Ascending aorta (tissue), 2 donors: ENCODE measurements at places on chromosomes 2 and 18.

DNA sequence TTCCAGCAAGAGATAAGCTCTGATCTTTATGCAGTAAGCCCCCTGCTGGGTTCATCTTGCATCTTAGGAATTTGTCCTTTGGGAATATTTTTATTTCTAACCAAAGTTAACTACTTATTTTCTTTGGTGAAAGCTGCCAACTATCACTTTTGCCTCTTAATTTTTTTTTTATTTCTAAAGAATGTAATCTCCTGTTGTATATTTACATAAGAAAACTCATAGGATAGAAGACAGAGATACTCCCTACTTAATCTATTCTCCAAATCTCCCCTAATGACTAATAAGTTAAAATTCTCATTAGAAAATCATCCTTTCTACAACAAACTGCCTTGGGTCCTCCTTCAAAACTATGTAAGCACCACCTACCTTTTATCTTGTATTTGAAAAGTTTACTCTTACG lies 612.2 kb upstream of the SLC39A10 start:
- no peaks in the 10 kb centered on the region for H3K4me1 ChIP-seq
- no peak overlapping the region for H3K27ac ChIP-seq
- H3K4me3 ChIP-seq = no peak overlapping the region
- H3K36me3 ChIP-seq = no peaks in the 10 kb centered on the region
- no peaks in the 10 kb centered on the region for H3K27me3 ChIP-seq

DNA sequence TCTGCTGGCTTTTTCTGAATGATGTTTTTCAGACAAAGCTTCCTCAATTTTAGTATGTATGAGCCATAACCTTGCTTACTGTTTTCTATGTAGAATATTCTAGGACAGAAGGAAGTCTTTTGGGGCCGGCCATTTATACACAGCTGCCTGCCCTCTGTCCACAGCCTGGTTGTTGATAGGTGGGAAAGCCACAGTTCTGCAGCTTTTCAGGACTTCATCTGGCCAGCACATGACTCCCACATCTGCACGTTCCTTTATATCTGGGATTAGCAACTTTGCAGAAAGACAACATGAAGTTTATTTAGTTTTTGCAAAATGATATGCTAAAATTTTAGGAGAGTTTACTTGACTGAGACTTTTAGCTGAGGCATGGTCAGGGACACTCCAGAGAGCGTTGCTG lies 105.6 kb downstream of the CEP192 start:
- H3K27ac ChIP-seq = no peak overlapping the region
- peaks cover 61% of the 10 kb centered on the region for H3K36me3 ChIP-seq
- no peaks in the 10 kb centered on the region for H3K27me3 ChIP-seq
- no peak for DNase-seq
- no peak overlapping the region for H3K4me3 ChIP-seq

GRCh38 chr2:176189681-176190641 lies 1.5 kb downstream of the HOXD1 start:
- no peaks in the 10 kb centered on the region for H3K36me3 ChIP-seq
- H3K4me3 ChIP-seq = peak overlapping the region; percentile 79
- peaks cover 6% of the 10 kb centered on the region for H3K27me3 ChIP-seq
- H3K4me1 ChIP-seq = peaks cover 3% of the 10 kb centered on the region
- no peak for DNase-seq

- DNase-seq = no peak
- no peak overlapping the region for H3K4me3 ChIP-seq
- no peaks in the 10 kb centered on the region for H3K36me3 ChIP-seq
Measured at GRCh38 chr2:8923183-8923582, 80.3 kb downstream of the MBOAT2 start.

- H3K27me3 ChIP-seq = no peaks in the 10 kb centered on the region
- no peak for DNase-seq
- no peak overlapping the region for H3K27ac ChIP-seq
- H3K4me1 ChIP-seq = no peaks in the 10 kb centered on the region
Measured at GRCh38 chr18:49225160-49225559, 235.3 kb downstream of the DYM start.

DNA sequence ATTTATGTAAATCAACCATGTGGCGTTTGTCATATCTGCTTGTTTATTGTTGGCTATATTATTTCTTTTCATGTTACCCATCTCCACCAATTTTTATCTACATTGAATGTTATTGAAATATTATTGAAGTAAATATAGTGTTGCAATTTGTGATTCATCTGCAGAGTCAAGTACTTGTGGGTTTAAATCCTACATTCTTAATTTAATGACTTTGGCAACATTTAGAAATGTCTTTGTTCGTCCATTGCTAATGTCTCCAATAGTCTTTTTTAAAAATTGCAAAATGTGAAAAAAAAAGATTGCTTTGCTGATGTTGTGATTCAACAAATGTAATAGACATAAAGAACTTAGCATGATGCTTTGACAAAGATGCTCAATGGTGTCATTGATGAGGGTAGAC lies 1572.8 kb upstream of the PIK3C3 start:
- no peaks in the 10 kb centered on the region for H3K36me3 ChIP-seq
- H3K4me1 ChIP-seq = no peaks in the 10 kb centered on the region
- DNase-seq = no peak
- H3K4me3 ChIP-seq = no peak overlapping the region
- H3K27me3 ChIP-seq = no peaks in the 10 kb centered on the region

DNA sequence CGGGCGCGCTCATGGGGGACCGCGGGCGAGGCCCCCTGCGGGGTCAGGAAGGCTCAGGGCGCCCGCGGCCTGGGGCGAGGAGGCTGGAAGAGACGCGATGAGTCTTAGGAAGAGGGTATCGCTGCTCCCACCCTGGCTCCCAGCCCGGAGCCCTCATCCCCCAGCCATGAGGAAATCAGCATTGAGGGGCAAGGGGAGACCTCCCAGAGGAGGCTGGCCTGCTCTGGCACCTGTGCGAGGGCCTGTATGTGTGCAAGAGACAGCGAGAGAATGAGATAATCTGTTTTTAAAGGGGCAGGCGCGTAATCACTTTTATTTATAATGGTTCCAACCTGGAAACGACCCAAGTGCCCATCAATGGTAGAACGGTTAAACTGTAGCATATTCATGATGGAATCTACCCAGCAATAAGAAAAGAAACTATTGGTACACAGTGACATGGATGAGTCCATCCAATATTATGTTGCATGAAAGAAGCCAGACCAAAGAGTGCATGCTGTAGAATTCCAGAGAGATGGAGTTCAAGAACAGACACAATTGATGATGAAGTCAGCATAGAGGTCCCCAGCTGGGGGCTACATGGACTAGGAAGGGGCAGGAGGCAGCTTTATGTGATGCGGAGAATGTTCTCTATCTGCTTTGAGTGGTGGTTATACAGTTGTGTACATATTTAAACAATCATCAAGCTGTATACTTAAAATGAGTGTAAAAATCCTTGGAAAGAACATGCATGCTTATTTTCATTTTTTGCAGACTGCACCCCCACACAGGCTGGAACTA lies 14.4 kb downstream of the FBXO41 start:
- peak overlapping the region; percentile 23 for H3K4me3 ChIP-seq
- H3K36me3 ChIP-seq = no peaks in the 10 kb centered on the region
- H3K4me1 ChIP-seq = peaks cover 6% of the 10 kb centered on the region
- H3K27me3 ChIP-seq = peaks cover 4% of the 10 kb centered on the region

GRCh38 chr2:202847693-202848524 lies 23.7 kb downstream of the ICA1L start:
- no peak overlapping the region for H3K27ac ChIP-seq
- no peaks in the 10 kb centered on the region for H3K4me1 ChIP-seq
- DNase-seq = no peak
- H3K4me3 ChIP-seq = no peak overlapping the region
- no peaks in the 10 kb centered on the region for H3K27me3 ChIP-seq
- H3K36me3 ChIP-seq = no peaks in the 10 kb centered on the region

GRCh38 chr2:190277234-190278112 lies 42.2 kb downstream of the HIBCH start:
- peaks cover 7% of the 10 kb centered on the region for H3K36me3 ChIP-seq
- H3K4me1 ChIP-seq = peaks cover 15% of the 10 kb centered on the region
- H3K27me3 ChIP-seq = no peaks in the 10 kb centered on the region
- DNase-seq = no peak
- H3K4me3 ChIP-seq = no peak overlapping the region

DNA sequence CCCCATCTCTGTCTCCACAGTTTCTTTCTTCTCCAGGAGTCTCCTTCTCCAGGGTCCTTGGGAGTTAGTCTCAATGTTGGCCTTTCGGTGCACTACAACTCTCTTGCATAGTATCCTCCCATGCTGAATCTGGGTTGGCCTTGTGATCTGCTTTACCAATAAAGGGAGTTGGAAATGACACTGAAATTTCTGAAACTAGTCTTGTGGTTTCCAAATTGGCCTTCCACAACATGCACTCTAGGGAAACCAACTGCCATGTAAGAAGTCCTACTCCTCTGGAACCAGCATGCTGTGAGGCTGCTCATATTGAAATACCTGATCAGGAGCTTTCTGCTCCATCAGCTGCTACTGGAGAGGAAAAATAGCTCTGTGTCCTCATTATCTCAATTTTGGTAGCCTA lies 9.9 kb upstream of the ABHD3 start:
- no peak overlapping the region for H3K4me3 ChIP-seq
- H3K4me1 ChIP-seq = no peaks in the 10 kb centered on the region
- no peak overlapping the region for H3K27ac ChIP-seq
- H3K27me3 ChIP-seq = no peaks in the 10 kb centered on the region
- no peak for DNase-seq

DNA sequence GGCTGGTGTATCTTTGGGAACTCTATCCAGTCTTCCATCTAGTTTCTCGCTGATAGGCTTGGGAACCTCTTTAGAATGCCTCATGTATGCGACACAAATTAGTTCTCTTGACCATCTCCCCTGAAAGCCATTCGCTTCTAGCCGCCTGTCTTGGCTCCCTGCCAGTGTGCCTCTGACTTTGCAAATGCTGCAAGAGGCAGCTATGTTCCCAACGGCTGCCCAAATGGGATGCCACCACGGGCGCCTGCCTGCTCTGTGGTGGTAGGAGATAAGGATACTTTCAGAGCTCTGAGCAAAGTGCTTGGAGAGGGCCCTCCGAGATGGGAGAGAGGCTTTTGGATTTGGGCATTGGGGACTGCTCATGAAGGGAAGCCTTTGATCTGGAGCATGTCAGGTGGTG lies 77.7 kb upstream of the IGFBP5 start:
- no peak for DNase-seq
- H3K4me1 ChIP-seq = peaks cover 3% of the 10 kb centered on the region
- no peak overlapping the region for H3K27ac ChIP-seq
- H3K36me3 ChIP-seq = no peaks in the 10 kb centered on the region

- no peaks in the 10 kb centered on the region for H3K36me3 ChIP-seq
- H3K27ac ChIP-seq = no peak overlapping the region
- DNase-seq = no peak
- H3K27me3 ChIP-seq = no peaks in the 10 kb centered on the region
- no peak overlapping the region for H3K4me3 ChIP-seq
- no peaks in the 10 kb centered on the region for H3K4me1 ChIP-seq
Measured at GRCh38 chr2:60354713-60355112, 198.7 kb downstream of the BCL11A start.

DNA sequence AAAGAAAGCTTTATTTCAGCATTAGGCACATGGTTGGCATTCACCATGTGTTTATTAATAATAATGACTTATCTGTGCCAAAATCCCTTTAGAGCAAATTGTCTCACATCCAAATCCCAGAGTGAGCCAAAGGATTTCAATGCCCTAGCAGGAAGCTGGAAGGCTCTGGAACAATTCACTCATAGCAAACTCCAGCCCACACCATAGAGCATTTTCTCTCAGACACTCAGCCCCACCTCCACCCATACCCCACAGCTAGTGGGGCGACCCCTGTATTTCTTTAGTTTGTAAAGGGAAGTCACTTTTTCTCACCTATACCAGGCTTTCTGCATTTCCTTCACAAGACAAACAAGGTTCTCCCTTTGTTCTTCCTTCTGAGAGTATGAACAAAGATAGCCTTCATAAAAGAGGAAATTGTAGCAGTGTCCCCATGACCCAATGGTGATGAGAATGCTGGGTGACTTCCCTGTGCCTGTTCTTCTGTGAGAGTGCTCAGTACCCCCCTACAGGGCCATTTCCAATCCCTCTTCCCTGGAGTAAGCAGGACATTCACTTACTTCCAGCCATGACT lies 100.1 kb upstream of the APCDD1 start:
- H3K27me3 ChIP-seq = no peaks in the 10 kb centered on the region
- no peak overlapping the region for H3K4me3 ChIP-seq
- DNase-seq = no peak

DNA sequence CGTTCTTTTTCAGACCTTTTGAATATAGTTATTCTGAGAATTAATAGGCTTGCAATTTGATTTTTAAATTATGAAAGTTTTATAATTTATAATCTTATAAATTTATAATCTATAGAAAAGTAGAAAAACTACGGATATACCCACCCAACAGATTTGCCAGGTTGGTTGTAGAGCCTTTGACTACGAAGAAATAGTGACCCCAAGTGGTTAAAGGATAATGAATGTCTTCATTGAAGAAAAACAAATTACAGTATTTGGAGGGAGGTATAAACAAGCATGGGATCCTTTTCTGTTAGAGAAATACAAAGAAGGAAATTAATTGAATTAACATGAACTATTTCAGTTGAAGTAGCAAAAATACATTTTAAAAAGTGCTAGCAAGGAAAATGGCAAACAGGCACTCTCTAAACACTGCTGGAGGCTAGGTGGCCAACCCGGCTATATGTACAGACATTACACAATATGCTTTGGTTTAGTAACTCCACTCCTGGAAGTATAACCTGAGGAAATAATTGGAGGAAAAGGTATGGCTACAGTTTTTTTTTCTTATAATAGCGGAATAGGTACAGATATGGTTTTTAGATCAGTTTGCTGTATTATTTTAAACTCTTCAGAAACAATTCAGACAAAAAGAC lies 110.9 kb downstream of the MIB1 start:
- no peak overlapping the region for H3K4me3 ChIP-seq
- H3K4me1 ChIP-seq = no peaks in the 10 kb centered on the region
- no peak overlapping the region for H3K27ac ChIP-seq
- peaks cover 4% of the 10 kb centered on the region for H3K36me3 ChIP-seq

DNA sequence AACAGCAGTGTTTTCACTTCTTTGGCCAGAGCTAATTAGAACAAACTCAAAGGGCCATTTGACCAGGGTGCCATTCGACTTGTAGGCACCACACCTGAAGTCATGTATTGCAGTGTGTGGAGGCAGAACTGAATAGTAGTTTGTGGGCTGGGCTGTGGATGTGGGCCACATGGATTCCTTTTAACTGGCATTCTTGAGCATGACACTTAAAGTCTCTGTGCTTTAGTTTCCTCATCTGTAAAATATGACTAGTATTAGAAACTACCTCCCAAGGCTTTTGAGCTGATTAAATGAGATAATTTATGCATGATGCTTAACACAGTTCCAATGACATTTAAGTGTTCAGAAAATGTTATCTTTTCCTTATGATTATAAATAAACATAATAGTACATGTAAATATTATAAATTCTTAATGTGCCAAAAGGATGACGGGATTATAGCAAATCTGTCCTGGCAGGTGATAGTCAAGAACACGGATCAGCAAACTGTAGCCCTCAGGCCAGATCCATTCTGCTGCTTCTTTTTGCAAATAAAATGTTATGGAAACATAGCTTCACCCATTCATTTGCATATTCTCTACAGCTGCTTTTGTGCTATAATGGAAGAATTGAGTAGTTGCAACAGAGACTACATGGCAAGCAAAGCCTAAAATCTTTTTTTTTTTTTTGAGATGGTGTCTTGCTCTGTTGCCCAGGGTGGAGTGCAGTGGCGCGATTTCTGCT lies 36.3 kb upstream of the CCDC68 start:
- no peak for DNase-seq
- no peaks in the 10 kb centered on the region for H3K27me3 ChIP-seq
- no peaks in the 10 kb centered on the region for H3K36me3 ChIP-seq
- H3K4me1 ChIP-seq = no peaks in the 10 kb centered on the region
- no peak overlapping the region for H3K27ac ChIP-seq
